ENCODE measurements at places on chromosomes 7 and 10. TPM values are rescaled to one million over a fixed set of nuclear protein-coding genes. Genes with fewer than 3 reads are reported as not detected.
A peak's percentile ranks its signal among the peaks of the same experiment; 100 is the strongest.

DNA sequence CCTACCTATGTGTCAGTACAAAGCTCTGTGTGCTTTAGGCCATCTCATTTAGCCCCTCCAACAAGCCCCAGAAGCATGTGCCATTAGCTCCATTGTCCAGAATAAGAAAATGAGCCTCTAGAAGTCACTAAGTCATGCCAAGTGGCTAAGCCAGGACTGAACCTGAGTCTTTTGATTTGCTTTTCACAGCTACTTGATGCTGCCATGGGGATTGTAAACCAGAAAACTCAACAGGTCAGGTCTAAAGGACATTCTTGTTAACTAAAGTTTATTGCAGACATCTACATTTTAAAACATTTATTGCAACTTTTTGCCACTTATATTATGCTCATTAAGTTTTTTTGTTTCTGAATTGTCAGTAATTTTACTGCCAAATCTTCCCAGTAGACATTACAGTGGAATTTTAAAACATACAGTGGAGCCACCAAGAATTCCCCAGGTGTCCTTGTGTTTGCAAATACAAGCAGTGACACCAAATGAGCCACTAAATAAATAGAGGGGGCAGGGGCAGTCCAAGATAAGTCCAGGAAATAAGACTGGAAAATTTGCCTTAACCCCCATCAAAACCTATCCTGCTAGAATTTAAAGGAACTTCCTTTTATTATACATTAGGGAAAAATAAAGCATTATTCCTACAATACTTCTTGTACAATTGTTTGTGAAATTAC, 115.9 kb downstream of the RAPGEF5 start:
- no peak for DNase-seq

GRCh38 chr7:67619175-67619574, 622.5 kb downstream of the TYW1 start:
- no peak for DNase-seq

The DCLRE1A gene
- total RNA-seq = 9.2 TPM

The SH3PXD2A gene
- 10.7 TPM for total RNA-seq

DNA sequence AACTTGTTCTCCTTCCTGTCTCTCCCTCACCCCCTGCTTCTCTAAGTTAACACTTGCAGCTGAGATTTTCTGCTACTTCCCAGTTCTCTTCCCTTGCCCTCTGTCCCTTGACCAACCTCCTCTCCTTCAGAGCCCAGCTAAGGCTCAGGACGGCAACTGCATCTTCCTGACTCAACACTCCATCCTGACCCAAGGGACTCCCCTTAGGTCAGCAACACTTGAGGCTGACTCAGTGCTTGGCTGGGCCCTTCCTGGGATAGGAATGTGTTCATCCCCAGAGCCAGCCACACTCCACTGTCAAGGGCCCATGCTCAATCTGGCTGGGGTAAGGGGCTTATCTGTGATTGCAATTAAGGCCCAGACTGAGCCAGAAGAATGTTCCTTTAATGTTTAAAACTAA, 3.4 kb downstream of the CALHM2 start:
- DNase-seq = peak; percentile 81

GRCh38 chr7:8277394-8277982, 15.5 kb upstream of the ICA1 start:
- DNase-seq = no peak

The ALOX5 gene
- total RNA-seq = not detected

DNA sequence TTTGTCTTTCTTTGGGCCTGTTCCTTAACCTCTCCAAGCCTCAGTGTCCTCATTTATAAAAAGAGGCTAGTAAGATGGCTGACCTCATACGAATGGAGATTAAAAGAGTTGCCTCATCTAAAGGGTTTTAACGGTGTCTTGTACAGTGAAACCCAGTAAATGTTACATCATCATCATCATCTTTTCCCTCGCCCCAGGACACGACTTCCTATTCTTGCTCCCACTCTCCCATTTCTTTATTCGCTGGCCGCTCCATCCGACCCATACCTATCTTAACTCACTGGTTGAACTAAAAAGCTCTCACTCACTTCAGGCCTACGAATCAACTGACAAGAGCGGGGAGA, 554 bp downstream of the FRA10AC1 start:
- peak; percentile 36 for DNase-seq

- peak; percentile 67 for DNase-seq
Measured at GRCh38 chr7:3065724-3066143, 22.1 kb upstream of the CARD11 start.

The BUD23 gene
- total RNA-seq = 54.5 TPM

The ADAMTS14 gene
- 10.1 TPM for total RNA-seq

DNA sequence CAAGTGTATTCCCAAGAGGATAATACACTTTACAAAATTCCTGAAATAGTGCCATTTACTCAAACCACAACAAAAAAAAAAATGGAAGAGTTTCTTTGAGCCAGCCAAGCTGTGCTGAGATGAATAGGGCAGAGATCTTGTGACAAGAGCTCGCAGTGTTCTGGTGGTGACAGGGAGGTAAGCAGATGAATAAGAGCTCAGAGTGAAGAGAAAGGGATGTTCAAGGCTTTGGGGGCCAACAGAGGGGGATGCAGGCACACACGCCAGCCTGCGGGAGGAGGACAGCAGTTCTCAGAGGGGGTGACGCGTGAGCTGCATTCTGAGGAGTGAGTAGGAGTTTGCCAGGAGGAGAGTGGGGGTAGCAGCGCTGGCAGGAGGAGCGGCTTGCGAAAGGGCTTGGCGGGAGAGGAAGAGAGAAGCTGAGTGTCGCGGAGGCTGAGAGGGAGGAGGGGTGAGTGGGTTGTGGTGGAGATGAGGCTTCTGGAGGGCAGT, 194.4 kb upstream of the IMMP2L start:
- DNase-seq = peak; percentile 72

The VWA2 gene
- not detected for total RNA-seq

The SPDYE5 gene
- not detected for total RNA-seq

The TBXAS1 gene
- 3.5 TPM for total RNA-seq

The UCN3 gene
- not detected for total RNA-seq

- no peak for DNase-seq
Measured at GRCh38 chr7:30633223-30633622, 38.5 kb downstream of the GARS1 start.

GRCh38 chr10:120492346-120492745, 35.3 kb downstream of the PLPP4 start:
- DNase-seq = no peak

GRCh38 chr7:123824754-123825067, 20.3 kb upstream of the HYAL4 start:
- no peak for DNase-seq

The TMEM273 gene
- total RNA-seq = not detected

DNA sequence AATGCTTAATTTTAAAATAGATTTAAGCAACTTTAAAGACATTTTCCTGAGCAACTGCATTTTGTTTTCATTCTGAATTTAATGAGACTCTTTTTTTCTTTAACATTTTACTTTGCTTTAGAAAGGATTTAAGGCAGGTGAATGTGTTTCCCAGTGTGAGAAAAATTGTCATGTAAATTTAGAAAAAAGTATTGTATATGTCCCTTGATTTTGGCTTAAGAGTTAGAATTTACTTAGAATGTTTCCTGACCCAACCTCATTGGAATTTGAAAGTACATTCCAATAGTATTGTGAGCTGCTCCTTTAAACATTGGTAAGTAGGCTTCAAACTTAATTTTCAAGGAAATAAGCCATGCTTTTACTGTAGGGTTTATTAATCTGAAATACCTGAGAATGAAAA, 110.2 kb downstream of the PTEN start:
- no peak for DNase-seq

- DNase-seq = no peak
Measured at GRCh38 chr10:1024103-1024502, 1.6 kb downstream of the IDI2 start.

The OPN4 gene
- total RNA-seq = not detected

DNA sequence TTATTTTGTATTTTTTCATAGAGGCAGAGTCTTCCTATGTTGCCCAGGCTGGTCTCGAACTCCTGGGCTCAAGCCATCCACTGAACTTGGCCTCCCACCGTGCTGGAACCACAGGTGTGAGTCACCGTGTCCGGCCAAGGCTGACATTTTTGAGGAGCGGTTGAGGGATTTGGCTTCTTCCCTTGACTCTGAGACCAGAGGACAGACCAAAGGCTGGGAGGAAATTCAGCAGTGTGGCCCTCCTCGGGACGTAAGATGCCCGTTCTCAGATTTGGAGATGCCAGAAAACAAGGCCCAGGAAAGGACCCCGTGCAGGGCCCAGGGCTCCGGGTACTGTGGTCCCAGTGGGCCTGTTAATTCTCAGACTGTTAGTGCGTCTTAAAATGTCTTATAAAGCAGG, 146.2 kb downstream of the WDR37 start:
- DNase-seq = no peak

The CLDN3 gene
- not detected for total RNA-seq

GRCh38 chr10:11679946-11680345, 62.2 kb upstream of the ECHDC3 start:
- DNase-seq = no peak

GRCh38 chr10:101845893-101846292, 2.3 kb upstream of the KCNIP2 start:
- DNase-seq = no peak

DNA sequence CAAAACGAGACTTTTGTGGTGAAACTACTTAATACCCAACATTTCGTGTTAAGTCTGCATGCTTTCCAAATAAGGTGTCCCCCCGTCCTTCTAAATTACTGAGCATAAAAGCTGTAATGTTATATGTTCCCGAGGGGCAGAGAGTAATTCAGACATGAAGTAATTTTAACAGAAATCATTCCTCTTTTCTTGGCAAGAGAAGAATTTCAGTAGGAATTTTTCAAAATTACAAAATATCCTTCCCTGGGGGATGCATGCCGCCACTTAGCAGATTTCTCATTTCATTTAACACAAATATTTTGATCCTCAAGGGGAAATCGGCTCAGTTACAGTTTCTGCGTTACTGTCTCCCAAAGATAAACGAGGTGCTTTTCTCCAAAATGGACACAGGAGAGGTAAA, 213.2 kb upstream of the RHOBTB1 start:
- no peak for DNase-seq

Measured in RPMI7951 (cell line).